ENCODE measurements at places on chromosomes 12 and 14.

DNA sequence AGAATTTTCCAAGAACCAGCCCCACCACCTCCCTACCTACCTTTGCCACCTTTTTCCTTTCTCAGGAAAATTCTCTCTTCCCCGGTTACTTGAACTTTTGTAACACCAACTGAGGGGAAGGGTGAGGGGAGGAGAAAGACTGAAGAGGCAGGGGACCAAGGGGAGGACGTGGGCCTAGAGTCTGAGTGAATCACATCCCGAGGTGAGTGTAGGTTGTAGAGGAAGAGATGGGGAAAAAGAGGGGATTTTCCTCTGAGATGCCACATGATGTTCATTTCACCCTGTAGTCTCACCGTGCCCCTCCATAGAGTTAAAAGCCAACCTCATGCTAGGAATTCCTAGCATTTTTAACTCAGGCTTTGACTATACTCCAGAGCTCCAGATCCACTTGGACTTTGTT lies 311.8 kb downstream of the RPAP3 start:
- DNase-seq, result no peak

DNA sequence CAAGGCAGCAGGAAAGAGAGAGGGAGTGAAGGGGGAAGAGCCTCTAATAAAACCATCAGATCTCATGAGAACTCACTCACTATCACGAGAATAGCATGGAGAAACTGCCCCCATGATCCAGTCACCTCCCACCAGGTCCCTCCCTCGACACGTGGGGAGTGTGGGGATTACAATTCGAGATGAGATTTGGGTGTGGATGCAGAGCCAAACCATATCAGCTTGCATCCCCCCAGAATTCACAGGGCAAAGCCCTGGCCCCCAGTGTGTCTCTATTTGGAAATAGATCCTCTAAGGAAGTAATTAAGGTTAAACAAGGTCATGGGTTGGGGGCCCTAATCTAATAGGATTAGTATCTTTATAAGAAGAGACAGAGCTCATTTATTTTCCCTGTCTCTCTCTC lies 56.1 kb upstream of the TCL1A start:
- DNase-seq, result no peak

DNA sequence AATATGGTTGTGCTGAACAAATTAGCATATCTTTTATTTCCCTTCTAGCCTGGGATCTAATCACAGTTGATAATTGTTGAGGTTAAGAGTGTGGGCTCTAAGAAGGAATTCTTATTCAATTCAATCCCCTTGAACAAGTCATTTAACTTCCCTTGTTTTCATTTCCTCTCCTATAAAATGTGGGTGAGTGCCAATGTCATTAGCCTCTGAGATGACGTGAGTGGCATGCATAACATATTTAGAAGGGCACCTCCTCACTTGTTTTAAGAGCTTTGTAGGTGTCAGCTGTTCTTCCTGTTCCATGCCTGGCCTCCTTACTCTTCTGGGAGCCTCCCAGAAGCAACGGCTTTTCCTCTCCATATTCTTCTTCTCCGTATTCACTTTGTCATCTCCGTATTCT lies 155.4 kb upstream of the NEDD1 start:
- no peak for DNase-seq

DNA sequence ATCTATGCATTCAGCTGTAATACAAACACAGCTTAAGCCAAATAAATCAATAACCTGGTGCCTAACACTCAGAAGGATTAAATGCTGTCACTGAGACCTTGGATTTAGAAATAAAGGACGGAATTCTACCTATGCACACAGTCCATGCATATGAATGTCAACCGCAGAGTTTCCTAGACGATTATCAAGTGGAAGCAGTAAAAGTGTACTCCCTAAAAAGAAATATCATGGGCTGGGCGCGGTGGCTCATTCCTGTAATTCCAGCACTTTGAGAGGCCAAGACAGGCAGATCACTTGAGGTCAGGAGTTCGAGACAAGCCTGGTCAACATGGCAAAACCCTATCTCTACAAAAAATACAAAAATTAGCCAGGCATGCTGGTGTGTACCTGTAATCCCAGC lies 188.2 kb upstream of the DYRK2 start:
- DNase-seq, result no peak

DNA sequence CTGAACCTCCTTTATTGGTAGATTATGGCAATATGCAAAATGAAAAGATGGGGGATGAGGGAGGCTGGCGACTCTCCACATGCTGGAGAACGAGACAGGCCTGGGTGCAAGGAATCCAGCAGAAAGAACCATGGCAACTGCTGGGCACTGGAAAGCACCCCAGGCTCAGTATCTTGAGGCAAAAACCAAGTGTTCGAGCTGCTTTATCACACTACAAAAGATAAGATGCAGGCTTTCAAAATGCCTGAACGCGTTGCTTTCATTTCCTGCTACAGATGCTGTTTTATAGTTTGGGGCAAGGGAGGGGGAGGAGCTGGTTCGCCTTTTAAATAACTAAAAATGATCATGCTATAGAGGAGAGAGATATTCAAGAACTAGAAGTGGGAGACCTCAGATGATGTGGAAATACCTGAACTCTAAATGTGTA lies 38.9 kb downstream of the NIN start:
- DNase-seq, result no peak

GRCh38 chr12:95763809-95764253 lies 26.7 kb downstream of the NTN4 start:
- peak; percentile 28 for DNase-seq

DNA sequence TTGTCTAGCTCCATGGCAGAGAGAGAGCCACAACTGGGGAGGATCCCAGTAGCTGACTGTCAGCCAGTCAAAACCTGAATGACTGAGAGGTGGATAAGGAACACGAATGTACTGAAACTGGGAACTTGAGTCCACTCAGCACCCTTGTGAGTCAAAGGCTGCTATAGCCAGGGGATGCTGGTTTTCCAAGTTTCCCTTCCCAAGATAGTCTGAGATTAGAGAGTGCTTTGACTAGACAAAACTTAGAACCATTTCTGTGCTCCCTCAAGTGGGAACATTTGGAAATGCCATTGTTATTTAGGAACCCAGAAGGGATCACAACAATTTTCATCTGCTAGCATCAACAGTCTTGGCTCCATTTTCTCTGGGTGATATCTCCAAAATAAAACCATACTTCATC lies 4.0 kb downstream of the PRKAG1 start:
- DNase-seq, result no peak

DNA sequence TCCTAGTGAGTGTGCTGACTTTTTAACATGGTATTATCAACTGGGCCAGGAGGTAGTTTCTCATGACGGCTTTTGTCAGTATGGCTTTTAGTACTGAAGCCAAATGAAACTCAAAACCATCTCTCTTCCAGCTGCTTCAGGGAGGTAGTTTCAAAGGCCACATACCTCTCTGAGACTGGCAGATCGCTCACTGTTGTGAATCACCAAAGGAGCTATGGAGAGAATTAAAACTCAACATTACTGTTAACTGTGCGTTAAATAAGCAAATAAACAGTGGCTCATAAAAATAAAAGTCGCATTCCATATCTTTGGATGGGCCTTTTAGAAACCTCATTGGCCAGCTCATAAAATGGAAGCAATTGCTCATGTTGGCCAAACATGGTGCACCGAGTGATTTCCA lies 141.1 kb downstream of the HMGA2 start:
- no peak for DNase-seq

DNA sequence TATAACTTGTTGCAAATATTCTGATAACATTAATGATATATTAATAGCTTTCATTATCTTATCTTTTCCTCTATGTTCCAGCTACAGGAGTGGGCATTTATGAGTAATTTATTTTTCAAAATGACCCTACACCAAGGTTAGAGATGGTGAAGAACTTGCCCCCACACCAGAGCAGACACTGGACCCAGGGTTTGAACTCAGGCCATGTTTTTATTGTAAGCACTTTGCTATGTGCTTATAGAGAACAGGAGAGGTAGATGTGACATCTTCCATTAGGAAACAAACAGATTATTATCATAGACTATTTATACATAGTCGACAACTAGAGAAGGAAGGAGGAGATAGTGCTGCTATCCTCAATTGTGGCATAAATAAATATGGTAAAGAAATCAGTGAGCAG lies 265.2 kb downstream of the EGLN3 start:
- no peak for DNase-seq

- no peak for DNase-seq
These were observed 56.0 kb downstream of the FBRSL1 start for GRCh38 chr12:132545955-132546354.

- no peak for DNase-seq
These were observed 164.1 kb upstream of the CDKN3 start for GRCh38 chr14:54232735-54233134.

DNA sequence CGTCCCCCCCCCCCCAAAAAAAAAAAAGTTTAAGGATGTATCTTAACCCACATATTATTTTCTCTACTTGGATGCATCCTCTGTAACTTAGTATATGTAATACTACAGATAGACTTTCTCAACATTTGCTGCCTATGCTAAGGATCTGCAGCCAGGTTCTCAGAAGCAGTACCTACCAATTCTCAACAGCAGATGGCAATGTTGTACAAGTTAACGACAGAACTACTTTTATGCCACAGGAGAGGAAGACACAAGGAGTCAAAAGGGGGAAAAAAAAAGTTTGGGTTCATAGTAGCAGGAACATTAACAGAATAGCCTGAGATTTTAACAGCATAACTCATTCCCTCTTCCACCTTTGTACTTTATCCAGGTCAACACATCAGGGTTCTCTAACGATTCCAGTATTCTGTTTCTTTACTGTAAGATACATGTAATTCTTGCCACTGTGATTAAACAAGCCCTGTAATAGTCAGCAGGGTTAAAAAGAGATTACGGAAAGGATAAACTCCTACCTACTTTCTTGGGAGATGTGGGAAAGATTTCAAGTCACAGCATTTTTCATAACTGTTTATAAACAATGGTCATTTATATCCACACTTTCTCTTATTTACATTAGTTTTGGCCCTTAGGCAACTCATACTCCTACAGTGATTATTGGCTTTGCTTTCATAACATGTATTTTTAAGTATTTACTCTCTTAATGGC lies 5.7 kb upstream of the NEK9 start:
- DNase-seq, result no peak

GRCh38 chr14:58245562-58245961 lies 919 bp downstream of the PSMA3 start:
- no peak for DNase-seq

DNA sequence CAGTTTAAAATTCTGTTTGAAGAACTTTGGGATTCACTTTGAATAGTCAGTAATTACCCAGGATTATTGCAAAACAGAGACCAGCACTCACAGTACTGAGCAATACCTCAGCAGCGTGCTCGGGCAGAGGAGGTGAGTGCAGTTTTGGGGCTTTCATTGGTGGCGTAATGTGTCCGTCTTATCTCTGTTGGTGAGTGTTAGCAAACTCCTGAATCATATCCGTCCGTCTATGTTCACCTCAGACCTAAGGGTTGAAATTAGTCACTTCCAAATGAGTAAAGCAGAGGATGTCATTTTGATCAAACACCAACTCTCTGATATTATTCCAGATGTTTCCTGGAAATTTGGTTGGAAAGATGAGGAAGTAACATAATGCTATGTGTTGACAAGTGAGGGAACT lies 82.8 kb downstream of the BORCS5 start:
- DNase-seq, result no peak

DNA sequence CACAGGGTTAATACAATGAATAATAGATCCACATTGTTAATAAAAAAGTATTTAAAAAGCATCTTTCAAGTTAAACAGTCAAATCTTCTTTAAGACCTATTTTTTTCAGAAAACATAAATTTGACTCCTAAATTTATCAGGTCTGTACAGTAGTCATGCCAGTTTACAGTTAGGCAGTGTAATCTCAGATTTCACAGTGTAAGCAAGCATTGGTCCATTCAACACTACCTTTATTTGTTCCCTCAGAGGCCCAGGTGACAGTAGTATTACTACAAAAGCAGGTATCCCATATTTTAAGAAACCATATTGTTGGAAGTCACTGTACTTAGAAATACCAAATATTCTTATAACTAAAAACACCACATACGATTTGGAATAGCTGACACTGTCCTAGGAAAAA lies 6.1 kb downstream of the ATP2B1 start:
- no peak for DNase-seq

DNA sequence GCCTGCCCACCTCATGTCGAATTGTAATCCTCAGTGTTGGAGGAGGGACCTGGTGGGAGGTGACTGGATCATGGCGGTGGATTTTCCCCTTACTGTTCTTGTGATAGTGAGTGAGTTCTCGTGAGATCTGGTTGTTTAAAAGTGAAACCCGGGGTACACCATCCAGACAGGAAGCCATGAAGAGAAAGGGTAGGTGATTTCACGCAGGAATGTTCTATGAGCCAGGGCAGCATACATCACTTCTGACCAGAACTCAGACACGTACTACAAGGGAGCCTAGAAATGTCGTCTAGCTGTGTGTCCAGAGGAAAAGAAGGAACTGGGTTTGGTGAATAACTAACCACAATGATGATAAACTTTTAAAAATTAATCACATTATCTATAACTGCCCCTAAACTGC lies 80.6 kb downstream of the ANO4 start:
- DNase-seq, result no peak

DNA sequence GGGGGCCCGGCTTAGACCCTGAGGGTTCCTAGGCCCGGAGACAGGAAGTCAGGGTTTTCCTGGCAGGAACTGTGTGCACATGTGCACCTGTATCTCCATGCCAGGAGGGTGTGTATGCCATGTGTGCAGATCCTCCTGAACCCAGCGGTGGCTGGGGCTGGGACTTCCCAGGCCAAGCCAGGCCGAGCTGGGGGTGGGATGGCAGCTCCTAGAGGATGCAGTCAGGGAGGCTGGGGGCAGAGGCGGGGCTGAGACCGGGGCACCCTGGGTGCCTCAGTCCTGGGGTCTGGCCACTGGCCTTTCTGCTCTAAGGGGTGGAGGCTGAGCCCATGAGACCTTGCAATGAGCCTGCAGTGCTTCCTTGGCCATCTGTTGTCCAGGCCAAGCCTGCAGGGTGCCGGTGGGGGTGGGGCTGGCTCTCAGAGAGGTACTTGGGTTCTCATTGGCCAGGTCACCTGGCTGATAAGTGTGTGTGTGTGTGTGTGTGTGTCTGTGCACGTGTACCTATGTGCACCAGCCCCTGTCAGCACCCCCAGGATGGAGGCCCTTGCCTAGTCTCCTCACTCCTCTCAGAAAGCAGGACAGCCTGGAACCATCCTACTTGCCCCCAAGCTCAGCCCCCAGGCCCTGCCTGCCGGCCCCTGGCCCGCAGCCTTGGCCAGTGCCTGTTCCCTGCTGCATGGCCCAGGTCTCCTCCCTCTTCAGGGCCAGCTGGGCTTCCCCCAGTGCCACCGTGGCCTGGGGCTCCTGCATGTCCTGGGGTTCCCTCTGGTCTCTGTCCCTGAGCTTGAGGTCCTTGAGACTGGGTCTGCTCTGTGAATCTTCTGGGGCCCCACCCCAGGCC lies 10.6 kb upstream of the TNFAIP2 start:
- DNase-seq, result no peak

GRCh38 chr12:47817272-47818006 lies 2.3 kb downstream of the HDAC7 start:
- DNase-seq, result no peak

GRCh38 chr14:103031956-103032355 lies 25.4 kb downstream of the CDC42BPB start:
- no peak for DNase-seq

- DNase-seq, result no peak
These were observed 188.0 kb upstream of the SLC16A7 start for GRCh38 chr12:59407799-59408198.

- DNase-seq, result no peak
These were observed 30.4 kb upstream of the SUPT16H start for GRCh38 chr14:21414137-21414631.
